Natural killer cell treated with Interleukin-12 subunit alpha and Interleukin-12 subunit beta and Interleukin-15 and Interleukin-18, amount 100 ng/mL, for 72 hours (primary cell): ENCODE measurements at places on chromosomes 7 and 10.

DNA sequence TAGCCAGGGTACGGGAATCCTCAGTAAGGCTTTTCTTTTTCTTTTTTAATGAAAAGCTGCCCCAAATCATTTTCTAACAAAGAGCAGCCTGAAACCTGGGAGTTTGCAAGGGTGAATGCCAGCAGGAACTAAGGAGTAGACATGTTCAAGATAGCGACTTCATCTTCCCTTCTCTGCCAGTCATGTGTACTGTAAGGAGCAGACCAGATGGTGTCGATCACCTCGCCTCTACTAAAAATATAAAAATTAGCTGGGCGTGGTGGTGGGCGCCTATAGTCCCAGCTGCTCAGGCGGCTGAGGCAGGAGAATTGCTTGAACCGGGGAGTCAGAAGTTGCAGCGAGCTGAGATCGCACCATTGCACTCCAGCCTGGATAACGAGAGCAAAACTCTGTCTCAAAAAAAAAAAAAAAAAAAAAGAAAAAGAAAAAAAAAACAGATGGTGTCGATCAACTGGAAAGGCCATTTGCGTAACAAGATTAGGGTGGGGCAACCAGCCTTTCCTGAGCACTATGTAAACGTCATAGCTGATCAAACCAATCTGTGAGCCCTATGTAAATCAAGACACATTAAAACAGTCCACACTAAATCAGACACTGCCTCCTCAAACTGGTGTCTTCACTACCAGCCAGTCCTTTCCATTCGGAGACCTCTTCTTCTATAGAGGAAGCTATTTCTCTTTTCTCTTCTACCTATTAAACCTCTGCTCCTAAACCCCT lies 33.8 kb downstream of the NOLC1 start:
- DNase-seq, result no peak

- no peak for DNase-seq
These were observed 91.5 kb upstream of the TCERG1L start for GRCh38 chr10:131402771-131403650.

- DNase-seq, result no peak
These were observed 97.0 kb upstream of the FOXP2 start for GRCh38 chr7:114317450-114318098.

DNA sequence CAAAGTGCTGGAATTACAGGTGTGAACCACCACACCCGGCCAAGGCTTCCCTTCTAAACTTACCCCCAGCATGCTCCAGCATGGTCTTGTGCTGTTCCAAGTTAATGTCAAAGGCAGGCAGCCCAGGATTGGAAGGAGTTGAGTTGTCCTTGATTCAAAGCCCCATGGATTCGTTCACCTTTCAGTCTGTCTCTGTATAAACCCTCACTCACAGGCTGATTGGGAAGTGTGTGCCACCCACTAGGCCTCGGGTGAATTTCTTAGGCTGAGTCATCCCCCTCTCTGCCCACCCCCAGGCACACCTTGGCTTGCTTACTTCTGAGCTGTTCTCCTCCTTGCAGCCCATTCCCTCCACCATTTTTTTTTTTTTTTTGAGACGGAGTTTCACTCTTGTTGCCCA lies 13.3 kb upstream of the PRDX3 start:
- no peak for DNase-seq

DNA sequence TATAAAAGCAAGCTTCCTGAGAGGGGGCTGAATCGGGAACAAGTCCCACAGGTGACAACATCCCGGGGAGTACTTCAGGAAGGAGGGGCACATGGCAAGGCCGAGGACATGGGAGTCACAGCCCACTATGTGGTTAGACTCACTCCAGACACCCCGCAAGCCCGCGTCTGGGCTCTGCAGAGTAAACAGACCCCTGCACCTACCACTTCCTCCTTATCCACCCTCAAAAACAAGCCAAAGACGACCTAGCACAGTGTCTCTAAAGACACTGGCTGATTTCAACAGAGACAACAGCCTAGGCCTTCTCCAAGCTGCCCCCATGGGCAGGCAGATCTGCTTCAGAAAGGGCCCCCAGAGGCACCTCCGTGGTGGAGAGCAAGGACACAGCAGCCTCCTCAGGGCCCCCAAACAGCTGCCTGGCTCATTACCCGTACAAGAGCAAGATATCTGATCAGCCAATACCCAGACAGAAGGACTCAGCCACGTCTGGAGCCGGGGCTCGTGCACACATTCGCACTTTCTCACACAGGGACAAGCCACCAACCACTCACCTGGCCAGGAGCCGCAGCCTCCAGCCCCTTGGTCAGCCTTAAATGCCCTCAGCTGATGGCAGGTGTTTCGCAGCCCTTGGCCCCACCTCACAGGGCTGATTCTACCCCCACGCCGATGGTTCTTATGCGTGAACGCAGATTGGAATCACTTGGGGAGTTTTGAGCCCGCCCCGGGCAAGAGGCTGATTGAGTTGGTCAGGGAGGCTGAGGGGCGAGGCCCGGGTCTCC lies 10.7 kb upstream of the KPNA7 start:
- DNase-seq, result no peak

DNA sequence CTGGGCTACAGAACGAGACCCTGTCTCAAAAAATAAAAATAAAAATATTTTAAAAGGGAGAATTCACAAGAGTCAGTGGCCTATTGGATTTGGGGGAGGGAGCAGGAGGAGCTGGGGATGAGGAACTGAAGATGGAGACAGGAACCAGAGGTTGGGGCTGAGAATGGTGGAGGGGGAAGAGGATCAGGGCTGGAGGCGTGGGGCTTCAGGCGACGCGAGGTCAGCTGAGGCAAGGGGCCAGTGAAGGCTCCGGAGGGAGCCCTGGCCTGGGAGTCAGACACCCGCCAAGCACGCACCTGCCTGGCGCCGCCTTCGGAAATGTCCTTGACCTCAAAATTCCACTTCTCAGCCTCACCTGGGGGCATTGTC lies 671 bp upstream of the CLEC2L start:
- DNase-seq, result no peak

DNA sequence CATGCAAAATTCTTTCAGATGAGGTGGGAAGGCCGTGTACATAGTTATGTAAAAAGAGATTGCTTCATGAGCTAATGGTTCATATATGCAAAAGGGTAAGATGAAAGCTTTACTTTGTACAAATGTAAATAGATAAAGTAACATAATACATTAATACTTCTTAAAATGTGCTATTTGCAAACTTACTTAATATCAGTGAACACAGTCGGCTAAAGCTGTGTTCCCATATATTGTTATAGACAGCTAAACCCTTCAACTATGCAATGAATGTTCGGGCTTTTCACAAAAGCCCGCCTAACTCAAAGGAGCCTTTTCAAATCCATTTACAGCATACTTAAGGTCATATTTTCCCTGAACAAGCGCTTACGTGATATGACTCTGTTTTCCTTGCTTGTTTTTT lies 340.6 kb upstream of the GALNT17 start:
- DNase-seq, result no peak

DNA sequence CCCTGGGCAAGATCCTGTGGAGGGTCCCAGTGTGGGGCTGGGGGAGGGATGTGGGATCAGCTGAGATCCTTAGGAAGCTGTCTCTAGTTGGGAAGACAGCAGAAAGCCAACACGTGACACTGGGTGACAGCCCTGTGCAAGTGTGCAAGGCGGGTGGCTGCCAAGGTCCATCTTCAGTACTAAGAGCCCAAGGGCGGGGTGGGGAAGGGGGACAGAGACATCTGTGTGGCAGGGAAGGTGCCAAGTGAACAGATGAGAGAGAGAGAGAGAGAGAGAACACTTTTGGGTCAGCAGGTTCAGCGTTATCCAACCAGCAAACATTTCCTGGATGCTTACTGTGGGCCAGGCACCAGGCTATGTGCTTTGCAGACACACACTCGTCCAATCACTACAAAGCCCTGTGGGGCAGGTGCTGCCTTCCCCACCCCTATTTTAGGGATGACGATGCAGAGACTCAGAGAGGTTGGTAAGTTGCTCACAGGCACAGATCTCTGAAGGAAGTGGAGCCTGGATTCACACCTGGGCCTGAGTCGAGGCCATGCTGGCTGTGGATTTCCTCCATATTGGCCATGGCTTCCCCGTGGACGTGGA lies 135.7 kb downstream of the GRK5 start:
- DNase-seq, result no peak

- peak; percentile 42 for DNase-seq
These were observed 12.7 kb downstream of the SHH start for GRCh38 chr7:155799514-155799913.

DNA sequence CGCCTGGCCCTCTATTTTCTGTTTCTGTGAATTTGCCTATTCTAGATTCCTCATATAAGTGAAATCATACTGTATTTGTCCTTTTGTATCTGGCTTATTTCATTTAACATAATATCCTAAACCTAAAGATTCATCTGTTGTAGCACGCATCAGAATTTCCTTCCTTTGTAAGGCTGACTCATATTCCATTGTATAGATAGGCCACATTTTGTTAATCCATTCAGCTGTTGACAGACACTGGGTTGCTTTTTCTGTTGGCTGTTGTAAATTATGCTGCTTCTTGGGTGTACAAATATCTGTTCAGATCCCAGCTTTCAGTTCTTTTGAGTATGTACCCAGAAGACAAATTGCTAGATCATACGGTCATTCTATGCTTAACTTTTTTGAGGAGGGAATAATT lies 28.8 kb upstream of the CUL1 start:
- no peak for DNase-seq

GRCh38 chr10:50618624-50619023 lies 5.1 kb downstream of the SGMS1 start:
- DNase-seq, result no peak

DNA sequence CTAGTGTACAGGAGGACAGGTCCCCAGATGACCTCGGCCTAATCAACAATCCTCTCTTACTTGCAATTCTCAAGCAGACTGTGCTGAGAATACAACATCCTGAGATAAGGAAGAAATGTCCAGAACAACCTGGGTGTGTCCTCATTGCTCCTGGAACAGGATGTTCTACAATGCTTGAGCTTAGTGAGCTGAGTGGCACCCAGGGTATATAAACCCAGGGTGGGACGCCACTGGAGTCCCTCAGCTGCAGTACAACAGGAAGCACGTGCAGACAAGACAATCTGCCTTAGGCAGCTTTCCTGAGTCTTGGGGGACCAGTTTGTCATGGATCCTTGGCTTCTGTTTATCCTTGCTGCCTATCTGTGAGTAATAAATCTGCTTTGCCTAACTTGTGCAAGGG lies 27.7 kb upstream of the SLC25A13 start:
- DNase-seq, result no peak

- peak; percentile 87 for DNase-seq
These were observed 27.1 kb downstream of the LRRC20 start for GRCh38 chr10:70355051-70356021.

DNA sequence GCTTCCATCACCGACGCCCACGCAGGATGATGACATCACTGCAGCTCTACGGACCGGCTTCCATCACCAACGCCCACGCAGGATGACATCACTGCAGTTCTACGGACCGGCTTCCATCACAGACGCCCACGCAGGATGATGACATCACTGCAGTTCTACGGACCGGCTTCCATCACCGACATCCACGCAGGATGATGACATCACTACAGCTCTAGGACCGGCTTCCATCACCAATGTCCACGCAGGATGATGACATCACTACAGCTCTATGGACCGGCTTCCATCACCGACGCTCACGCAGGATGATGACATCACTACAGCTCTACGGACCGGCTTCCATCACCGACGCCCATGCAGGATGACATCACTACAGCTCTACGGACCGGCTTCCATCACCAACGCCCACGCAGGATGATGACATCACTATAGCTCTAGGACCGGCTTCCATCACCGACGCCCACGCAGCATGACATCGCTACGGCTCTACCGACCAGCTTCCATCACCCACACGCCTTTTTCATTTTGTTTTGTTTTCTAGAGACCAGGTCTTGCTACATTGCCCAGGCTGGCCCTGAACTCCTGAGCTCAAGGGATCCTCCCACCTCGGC lies 29.5 kb downstream of the GPER1 start:
- DNase-seq, result no peak

DNA sequence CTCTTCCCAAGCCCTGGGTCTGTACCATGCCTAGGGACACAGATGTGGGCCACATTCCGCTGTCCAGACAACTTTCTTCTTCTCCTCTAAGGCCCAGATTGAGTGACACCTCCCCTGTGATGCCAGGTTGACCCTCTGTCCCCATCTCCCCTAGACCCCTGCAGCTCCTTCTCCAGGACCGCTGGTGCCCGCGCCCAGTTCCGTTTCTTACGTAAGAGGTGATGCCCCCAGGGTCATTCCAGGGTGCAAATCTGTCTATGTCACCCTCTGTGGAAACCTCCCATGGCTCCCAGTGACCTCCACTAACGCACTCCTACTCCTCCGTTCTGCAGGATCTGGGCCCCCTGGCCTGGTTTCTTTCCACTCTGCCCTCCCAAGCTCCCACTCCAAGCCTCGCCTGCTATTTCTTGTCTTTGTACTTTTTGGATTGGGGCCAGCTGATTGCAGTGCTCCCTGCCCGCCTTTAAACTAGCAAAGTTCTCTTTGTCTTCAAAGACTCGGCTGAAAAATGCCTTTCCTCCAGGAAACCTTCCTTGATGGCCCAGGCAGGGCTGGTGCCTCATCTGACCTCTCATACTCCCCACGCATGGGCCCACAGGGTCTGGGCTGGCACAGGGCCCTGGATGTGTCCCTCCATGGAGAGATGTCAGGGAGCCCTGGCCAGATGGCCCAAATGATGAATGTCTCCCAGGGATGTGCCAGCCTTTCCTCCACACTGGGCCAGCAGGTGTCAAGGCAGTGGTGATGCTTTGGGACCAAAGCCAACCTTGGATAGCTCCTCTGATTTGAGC lies 21.3 kb upstream of the ELN start:
- no peak for DNase-seq

DNA sequence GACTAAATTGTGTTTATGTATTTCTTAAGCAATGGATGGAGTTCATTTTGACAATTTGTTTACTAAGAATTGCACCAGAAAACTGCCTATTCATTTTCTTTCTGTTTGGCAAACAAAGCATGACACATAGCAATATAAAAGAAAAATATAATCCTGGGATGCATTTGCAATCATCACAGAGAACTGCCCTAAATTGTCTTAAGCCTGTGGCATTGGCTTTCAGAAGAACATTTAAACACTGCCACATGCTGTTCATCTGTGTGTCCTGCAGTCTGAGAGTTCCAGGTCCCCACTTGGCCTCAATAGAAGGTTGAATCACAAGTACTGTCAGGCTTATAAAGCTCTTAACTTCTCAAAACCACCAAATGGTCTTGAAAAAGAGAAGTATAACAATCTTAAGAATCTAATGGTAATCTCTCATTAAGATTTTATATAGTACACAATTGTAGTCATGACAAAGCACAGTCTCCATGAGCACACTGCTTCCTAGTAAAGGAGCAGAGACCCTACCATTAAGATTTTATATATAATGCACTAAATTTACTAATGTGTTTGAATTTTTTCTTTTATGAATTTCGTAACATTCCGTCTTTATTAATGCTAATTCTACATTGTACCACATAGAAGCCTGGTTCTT lies 29.9 kb downstream of the RNLS start:
- no peak for DNase-seq

DNA sequence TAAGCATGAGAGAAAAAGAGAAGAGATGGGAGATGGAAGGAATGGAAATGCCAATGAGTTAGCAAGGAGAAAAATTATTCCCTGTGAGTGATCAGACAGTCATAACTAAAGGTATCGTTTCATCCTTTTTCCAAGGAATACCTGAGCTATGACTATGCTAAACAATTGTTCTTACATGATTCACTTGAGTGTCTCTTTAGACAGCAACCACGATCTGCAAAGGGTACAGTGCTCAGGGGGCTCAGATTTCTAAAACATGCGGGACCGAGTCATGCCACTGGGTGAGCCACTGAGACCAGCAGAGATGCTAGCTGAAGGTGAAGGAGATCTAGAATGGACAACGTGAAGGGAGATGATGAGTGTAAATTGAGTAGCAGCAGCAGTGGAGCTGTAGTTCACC lies 78.0 kb upstream of the CTTNBP2 start:
- DNase-seq, result no peak

GRCh38 chr7:151726652-151727578 lies 150.0 kb downstream of the PRKAG2 start:
- DNase-seq, result no peak
